ENCODE measurements at places on chromosomes 5 and 9.

DNA sequence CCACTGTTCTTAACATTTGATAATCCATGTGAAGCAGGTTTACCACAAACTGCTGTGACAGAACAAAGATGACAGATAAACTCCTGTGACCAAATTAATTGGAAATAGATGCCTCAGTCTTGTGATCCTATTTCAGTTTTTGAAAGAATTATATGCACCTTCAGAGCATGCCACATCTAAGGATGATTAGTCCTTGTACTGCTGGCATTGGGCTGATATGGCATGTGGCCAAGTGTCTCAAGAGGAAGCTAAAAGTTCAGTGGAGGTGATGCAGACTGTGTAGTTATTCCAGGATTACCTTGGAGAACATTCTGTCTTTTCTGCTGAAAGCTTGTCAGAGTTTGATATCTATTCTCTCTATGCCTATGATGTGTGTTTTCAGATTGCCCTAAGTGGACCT is 314.4 kb upstream of the EFNA5 start:
- DNase-seq, result no peak

DNA sequence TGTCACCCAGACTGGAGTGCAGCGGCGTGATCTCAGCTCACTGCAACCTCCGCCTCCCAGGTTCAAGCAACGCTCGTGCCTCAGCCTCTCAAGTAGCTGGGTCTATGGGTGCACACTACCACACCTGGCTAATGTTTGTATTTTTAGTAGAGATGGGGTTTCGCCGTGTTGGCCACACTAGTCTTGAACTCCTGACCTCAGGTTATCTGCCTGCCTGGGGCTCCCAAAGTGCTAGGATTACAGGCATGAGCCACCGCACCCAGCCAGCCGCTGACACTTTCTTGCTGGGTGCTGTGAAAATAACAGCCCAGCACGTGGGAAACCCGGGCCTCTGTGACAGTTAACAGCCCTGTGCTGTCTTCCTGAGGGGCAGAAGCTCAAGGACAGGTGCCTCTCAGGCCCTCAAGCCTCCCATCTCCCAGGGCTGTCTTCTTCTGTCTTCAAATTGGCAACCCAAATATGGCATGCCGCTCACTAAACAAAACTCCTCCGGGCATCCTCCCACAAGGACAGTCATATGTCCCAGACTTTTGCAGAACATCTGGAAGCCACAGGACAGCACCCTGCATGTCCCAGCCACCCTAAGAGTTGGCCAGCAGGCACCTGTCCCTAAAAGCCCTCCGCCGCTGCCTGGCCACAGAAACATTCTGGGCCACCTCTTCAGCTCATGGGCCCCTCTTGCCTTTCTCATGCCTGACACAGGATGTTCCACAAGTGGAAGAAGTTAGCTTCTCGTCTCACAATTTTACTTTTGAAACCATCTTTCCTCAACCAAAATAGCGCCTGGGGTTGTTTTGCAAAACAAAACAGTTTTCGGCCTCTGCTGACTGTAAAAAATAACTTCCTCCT is 233.6 kb downstream of the SYK start:
- no peak for DNase-seq

- no peak for DNase-seq
Measured at GRCh38 chr5:155049569-155050383, 36.2 kb downstream of the KIF4B start.

GRCh38 chr9:113299800-113300292 is 3.3 kb downstream of the RNF183 start:
- DNase-seq, result no peak

GRCh38 chr5:3101561-3101960 is 350.1 kb upstream of the IRX2 start:
- DNase-seq, result no peak

DNA sequence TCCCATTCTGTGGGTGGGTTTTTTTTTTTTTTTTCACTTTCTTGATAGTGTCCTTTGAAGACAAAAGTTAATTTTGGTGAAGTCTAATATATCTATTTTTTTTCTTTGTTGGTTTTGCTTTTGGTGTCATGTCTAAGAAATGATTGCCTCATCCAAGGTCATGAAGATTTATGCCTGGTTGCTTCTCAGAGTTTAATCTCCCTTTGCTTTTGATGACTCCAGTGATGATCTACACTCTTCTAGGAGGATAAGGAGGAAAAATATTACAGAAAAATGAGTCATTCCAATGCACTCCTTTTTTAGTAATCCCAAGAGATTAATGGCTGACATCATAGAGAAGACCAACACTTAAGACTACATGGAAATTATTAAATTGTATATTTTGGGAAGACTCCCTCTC is 79.7 kb upstream of the ICE1 start:
- DNase-seq, result no peak

DNA sequence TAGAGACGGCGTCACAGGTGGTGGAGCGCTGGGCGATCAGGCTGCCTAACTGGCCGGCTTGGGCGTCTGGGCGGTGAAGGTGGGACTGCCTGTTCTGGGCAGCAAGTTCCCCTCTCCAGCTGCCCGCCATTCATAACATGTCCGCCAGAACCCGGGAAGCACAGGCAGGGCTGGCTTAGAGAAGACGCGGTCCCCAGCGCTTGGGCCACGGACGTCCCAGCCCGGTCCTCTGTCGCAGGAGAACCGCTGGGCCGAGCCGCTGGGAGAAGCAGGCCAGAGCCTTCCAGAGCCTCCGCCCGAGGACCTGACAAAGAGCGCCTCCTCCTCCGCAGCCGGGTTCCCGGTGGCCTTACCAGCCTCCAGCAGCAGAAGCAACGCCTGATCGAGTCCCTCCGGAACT is 15.2 kb upstream of the HAND1 start:
- no peak for DNase-seq
